ENCODE measurements at places on chromosomes 7 and 10. TPM values are rescaled to one million over a fixed set of nuclear protein-coding genes. Genes with fewer than 3 reads are reported as not detected.

- no peak for DNase-seq
These were observed 50.0 kb downstream of the RAB11FIP2 start for GRCh38 chr10:117996709-117997108.

DNA sequence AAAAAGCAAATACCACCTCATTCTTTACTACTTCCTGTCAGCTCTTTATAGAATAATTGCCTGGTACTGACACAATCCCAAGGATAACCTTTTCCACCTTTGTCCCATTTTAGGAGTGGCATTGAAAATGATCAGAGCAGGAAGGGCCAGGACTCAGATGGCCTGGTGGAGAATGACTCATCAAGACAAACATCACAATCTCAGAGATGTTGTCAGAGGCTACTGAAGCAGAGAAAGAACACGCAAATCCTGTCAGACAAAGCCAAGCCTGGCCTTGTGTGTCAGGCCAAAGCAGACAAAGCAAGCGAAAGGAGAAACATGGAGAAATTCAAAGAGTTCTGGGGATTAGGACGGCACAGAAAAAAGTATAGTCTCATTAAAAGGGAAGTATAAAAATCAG, 40.9 kb downstream of the NSUN6 start:
- no peak for DNase-seq

Gene RGR
- 1.7 TPM for total RNA-seq

DNA sequence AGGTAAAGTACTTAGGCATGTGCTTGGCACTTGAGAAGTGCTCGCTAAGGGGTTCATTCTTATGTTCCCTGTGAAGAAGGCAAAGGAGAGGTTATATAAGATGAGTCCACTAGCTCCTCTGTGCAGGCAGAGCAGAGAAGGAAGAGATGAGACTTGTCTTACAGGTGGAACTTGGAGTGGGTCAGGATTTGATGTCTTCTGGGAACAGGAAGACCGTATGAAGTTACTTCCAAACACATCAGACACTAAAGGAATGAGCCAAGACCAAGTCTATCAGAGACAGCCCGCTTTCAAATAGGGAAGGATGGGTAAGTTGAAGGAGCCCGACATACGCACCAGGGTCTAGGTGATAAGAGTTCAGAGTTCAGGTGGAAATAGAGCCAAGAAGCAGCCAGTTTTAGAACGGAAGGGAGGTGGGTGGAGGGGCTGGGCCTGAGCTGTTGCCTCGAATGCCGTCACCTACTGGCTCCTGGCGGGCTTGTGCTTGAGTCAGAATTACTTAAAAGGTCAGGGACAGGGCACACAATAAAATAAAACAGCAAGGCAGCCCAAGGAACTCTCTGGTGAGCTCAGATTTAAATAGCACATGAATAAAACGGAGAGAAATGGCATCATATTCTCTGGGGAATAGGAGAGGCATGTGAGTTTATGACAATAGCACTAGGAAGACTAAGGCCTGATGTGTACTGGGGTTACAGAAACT, 56.1 kb upstream of the GRB10 start:
- no peak for DNase-seq

Gene TMEM236
- 0.69 TPM for total RNA-seq

GRCh38 chr10:35304649-35305048, 31.7 kb upstream of the CCNY start:
- DNase-seq: no peak

Gene VPS37D
- 3.6 TPM for total RNA-seq

GRCh38 chr7:156022483-156023459, 210.5 kb upstream of the SHH start:
- no peak for DNase-seq

DNA sequence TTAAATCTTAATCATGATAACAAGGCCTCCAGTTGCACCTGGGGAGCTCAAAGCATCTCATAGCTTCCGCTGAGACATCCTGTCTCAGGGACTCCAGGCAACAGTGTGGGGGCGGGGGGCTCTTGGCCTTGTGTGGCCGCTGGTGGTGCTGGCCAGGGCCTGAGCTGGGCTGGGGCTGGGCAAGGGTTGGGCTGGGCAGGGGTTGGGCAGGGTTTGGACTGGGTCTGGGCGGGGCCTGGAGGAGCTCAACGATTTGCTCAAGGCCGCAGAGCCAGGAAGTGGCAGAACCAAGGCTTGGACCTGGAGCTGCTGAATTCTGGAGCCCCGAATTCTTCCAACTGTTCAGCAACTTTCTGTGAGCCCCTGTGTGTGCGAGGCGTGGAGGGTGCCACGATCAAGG, 37.9 kb upstream of the PSMG3 start:
- no peak for DNase-seq

- no peak for DNase-seq
These were observed 31.7 kb upstream of the OPALIN start for GRCh38 chr10:96390460-96390864.

Gene ABCB1
- total RNA-seq: 1.1 TPM

Gene LIPF
- total RNA-seq: 0.10 TPM

Gene SERPINE1
- 18.1 TPM for total RNA-seq

DNA sequence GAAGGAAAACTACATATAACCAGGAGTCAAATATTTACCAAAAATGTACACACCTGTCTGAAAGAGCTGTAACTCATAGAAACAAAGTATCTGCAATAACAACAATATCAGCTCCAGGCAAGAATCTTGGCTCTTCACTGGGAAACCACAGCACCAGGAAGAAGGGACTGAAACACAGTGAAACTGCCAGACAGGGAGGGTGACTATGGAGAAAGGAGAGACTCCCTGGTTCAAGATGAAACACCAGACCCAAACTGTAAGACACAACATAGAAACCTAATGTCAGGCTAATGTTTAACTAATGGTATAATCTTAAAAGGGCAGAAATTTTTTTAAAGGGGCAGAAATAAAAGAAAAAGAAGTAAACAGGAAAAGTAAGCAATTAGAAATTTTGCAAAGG, 11.5 kb upstream of the TAS2R39 start:
- DNase-seq: no peak

DNA sequence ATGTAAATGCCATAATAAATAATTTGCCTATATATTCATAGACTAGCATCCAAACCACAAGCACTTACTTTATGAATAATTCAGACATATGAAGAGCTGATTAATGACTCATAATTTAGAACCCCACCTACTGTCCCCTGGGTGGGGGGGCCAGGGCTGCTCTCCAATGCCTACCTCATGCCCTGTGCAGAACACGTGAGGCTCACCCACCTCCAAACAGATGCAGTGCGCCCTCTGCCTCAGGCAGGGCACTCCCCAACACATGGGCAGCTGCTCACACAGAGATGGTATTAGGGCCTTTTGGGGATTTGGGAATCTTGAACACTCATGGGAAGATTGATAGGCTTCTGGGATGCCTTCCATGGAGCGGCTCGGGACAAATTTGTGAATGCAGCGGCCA, 75.1 kb upstream of the INSIG1 start:
- DNase-seq: no peak

Gene SPDYE6
- total RNA-seq: not detected

DNA sequence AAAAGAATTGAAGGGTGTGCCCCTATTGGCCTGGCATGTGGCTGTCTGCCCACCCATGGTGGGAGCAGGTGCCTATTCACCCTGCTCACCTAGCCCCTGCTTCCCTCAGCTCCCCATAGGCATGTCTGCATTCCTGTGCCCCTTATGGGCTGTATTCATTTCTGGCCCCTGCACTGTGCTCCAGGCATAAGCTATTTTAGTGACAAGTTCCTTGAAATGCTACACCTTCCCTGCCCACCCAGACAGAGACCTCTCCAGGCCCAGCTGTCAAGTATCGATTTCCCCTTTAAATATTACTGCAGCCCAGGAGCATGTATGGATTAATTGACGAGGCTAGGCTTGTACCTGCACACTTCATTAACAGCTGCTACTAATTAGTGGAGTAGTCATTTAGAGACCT, 235.4 kb downstream of the RPS24 start:
- DNase-seq: no peak

- peak; percentile 37 for DNase-seq
These were observed 33.1 kb downstream of the PPIF start for GRCh38 chr10:79380125-79380945.

Gene CREB5
- total RNA-seq: 52.7 TPM

DNA sequence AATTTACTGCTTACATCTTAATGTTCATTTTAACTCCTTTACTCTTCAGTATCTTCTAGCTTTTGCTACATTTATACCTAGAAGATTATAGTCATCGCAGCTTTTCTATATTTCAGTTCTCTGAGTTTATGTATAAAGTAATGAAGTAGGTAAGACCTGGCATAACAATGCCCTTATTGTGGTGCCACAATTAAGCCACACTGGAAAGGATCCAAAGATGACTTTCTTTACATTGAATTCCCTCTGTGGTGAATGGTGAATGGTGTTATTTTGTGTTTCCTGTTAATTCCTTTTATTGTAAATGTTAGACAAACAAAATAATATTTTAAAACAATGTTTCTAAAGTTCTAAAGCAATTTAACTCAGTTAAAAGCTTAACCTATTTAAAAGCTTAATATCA, 36.2 kb downstream of the SEMA3D start:
- DNase-seq: no peak

Gene GDF10
- 2.1 TPM for total RNA-seq
